H9 (cell line): ENCODE measurements at places on chromosomes 12 and 14. TPM values are rescaled to one million over a fixed set of nuclear protein-coding genes. Genes with fewer than 3 reads are reported as not detected.

RAD9B gene
- total RNA-seq = 0.22 TPM in 1 of 2 replicates, not detected in the other

BHLHE41 gene
- 0.33 and 0.90 TPM in 2 replicates for total RNA-seq

- no peaks in the 10 kb centered on the region for H3K27me3 ChIP-seq
- no peak overlapping the region for H3K27ac ChIP-seq
- no peak overlapping the region for H3K4me3 ChIP-seq
These were observed 4.1 kb upstream of the STAB2 start for GRCh38 chr12:103583008-103583407.

GRCh38 chr12:105803292-105803691 is 335.5 kb downstream of the NUAK1 start:
- DNase-seq = no peak
- no peaks in the 10 kb centered on the region for H3K4me1 ChIP-seq
- H3K4me3 ChIP-seq = no peak overlapping the region

- peaks cover 11% of the 10 kb centered on the region for H3K36me3 ChIP-seq
- H3K27me3 ChIP-seq = no peaks in the 10 kb centered on the region
- no peak for DNase-seq
These were observed 465.2 kb downstream of the PCNX1 start for GRCh38 chr14:71372411-71372838.

- H3K36me3 ChIP-seq = peaks cover 71% of the 10 kb centered on the region
- no peaks in the 10 kb centered on the region for H3K27me3 ChIP-seq
- H3K4me3 ChIP-seq = no peak overlapping the region
These were observed 27.0 kb upstream of the AKAP5 start for GRCh38 chr14:64438181-64438841.

- H3K4me1 ChIP-seq = no peaks in the 10 kb centered on the region
- no peaks in the 10 kb centered on the region for H3K27me3 ChIP-seq
- H3K4me3 ChIP-seq = no peak overlapping the region
- no peak for DNase-seq
- no peak overlapping the region for H3K27ac ChIP-seq
These were observed 25.3 kb upstream of the MAGOHB start for GRCh38 chr12:10638728-10639127.

TBX5 gene
- total RNA-seq = not detected in 2 replicates

OR4Q3 gene
- total RNA-seq = not detected in 2 replicates

DNA sequence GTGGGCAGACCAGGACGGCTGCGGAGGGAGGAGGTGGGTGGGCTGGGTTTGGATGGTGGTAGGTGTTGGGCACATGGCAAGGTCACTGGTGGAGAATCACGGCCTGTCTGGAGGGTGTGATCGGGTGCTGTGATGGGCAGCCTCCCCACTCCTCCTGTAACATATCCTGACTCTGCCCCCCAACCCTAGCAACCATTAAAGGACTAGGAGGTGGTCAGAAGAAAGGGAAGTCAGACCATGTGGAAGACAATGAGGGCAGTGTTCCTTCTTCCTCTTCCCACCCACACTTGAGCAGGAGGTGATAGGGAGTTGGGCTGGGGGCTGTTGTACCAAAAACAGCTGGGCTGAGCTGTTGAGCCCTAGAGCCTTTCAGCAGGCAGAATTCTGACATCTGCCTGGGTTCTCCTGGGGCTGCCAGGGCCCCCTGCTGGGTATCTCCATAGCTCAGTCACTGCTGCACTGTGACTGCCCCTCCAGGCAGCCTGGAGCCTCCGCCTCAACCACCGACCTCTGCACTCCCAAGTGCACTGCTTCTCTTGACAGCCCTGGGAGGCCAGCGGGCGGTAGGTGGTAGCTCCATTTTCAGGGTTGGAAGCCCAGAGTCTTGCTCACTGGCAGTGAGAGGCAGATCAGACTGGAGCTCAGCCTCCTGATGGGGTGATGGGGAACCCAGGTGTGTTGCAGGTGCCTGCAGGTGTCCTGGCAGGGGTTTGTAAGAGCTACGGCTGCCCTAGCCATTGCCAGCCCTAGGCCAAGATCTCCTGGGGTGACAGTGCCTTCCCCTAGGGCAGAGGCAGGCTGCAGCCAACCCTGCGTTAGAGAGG is 15.4 kb downstream of the VASH1 start:
- peak; percentile 45 for DNase-seq
- no peak overlapping the region for H3K27ac ChIP-seq
- H3K4me3 ChIP-seq = no peak overlapping the region
- no peaks in the 10 kb centered on the region for H3K4me1 ChIP-seq
- H3K27me3 ChIP-seq = no peaks in the 10 kb centered on the region
- H3K36me3 ChIP-seq = no peaks in the 10 kb centered on the region

DNA sequence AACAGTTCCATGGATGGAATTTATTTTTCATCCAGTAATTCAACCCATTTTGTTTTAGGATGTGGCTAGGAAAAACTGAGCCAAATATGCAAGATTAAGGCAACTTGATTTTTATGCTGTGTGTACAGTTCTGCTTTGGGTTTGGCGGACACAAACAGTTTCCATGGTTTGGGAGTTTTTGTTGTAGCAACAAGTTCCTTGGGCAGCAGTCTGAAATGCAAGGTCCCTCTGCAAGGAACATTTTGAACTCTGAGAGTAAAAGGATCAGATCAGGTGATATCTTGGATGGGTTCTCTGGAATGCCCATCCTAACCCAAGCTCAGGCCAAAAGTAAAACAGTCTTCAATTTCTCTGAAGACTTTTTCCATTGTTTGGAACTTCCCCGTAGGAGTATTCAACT is 161.2 kb downstream of the TMX1 start:
- H3K4me1 ChIP-seq = no peaks in the 10 kb centered on the region
- H3K4me3 ChIP-seq = no peak overlapping the region
- no peak for DNase-seq
- no peaks in the 10 kb centered on the region for H3K27me3 ChIP-seq

MTHFD1 gene
- total RNA-seq = 203 and 209 TPM in 2 replicates

KRT72 gene
- total RNA-seq = not detected in 2 replicates

DNA sequence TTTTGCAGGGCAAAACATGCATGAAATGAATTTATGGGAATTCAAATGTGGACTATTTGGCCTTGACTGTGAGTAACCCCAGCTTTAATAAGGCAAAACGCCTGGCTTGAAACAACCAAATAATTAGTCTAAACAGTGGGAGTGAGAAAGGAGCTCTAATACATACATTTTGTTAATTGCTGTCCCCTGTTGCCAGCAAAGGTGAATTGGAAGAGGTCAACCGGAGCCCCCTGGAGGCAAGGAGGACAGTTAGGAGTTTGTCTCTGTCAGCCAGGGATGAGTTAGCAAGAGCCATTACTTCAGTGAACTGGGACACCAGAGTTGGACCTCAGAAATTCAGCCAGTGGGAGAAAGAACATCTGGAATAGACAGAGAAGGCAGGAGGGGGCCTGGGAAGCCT is 17.4 kb downstream of the KRT76 start:
- H3K36me3 ChIP-seq = no peaks in the 10 kb centered on the region
- no peak overlapping the region for H3K4me3 ChIP-seq
- no peaks in the 10 kb centered on the region for H3K27me3 ChIP-seq
- no peak overlapping the region for H3K27ac ChIP-seq
- no peak for DNase-seq
